Hematopoietic multipotent progenitor cell treated with erythropoietin and hydrocortisone succinate and interleukin-3 and kit ligand, for 8 days (in vitro differentiated cells): ENCODE measurements at places on chromosomes 6 and 20.

DNA sequence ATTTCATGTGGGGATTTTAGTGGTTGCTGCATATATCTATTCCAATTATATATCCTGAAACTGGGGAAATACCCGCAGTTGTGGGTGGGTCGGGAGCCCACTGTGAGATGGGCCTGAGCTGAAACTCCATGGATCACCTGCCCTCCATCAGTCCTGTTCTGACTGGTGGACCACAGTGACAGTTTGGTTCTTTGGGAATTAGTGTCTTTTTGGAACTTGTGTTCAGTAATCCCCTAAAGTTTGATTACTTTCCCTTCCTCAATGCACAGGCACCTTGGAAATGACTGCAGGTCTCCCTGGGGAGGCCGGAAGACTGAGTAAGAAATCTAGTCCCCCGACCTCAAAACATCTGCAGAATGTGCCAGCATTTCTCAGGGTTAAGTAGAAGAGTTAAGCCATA lies 11.3 kb downstream of the STK35 start:
- DNase-seq = no peak

DNA sequence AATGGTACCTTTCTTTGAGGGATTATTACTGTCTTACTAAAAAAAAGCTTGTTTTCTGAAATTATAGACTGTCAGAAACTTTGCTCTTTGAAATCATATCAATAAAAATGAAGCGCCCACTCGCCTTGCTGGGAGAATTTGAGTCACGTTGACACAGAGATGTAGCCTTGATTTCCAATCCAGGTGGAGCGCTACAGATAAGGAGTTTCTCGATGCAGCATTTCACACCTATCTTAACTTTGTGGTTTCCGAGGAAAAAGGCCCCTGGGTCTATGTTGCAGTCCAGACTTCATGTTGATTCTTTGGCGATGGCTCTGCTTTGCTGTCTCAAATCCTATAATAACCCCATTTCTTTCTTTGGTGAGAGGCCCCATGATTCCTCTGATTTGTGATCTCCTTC lies 158.1 kb upstream of the ARG1 start:
- DNase-seq = no peak

GRCh38 chr6:170151321-170151771 lies 139.5 kb downstream of the DLL1 start:
- no peak for DNase-seq

GRCh38 chr20:6501061-6501460 lies 266.4 kb upstream of the BMP2 start:
- DNase-seq = no peak

DNA sequence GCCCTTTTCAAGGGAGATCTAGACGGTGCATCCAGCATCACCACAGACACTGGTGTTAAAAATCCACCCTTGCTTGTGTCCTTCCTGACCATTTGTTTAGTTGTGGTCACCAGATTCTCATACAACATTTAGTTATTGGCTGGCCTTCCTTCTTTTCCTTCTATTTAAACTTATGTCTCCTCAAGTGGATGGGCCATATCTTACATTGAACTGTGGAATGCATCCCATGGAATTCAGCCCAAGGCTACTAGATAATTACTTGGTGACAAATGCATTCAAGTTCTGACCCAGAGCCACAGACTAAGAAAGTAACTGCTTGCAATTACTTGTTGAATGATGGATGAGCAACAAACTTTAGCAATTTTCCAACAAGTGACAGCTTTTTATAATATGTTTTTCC lies 198.9 kb upstream of the SSTR4 start:
- DNase-seq = no peak

DNA sequence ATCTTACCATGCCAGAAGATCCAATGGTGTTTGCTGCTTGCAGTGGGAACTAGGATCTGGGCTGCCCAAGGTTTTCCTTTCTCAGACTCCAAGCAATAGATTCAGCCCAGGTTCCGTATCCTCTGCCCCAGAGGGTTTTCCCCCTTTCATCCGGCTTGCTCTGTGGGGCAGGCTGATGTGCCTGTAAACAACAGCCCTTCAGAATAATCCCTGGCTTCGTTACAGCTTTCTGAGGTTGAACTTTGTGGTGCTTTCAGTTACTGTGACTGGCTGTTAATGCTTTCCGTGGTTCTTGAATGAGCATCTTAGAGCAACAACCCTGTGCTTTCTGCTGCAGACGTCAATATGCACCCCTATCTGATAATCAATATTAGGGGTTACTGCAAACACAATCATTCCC lies 400.4 kb downstream of the BTBD3 start:
- DNase-seq = no peak
